ENCODE measurements at places on chromosomes 11 and 22. TPM values are rescaled to one million over a fixed set of nuclear protein-coding genes. Genes with fewer than 3 reads are reported as not detected.

Gene RASSF7
- 27.9 TPM for total RNA-seq

Gene MGAT3
- total RNA-seq, result 4.1 TPM

Gene OR5P2
- not detected for total RNA-seq

Gene IGLL1
- total RNA-seq, result not detected

Gene NAALADL1
- total RNA-seq, result 17.2 TPM

Gene LMF2
- total RNA-seq, result 64.2 TPM

Gene RASGRP2
- total RNA-seq, result 0.68 TPM

Gene C11orf42
- not detected for total RNA-seq

Gene APOBEC3A
- total RNA-seq, result not detected

Gene DERL3
- total RNA-seq, result under 0.01 TPM

Gene GPR83
- total RNA-seq, result not detected

Gene LRRN4CL
- 5.3 TPM for total RNA-seq

Gene NLRP10
- not detected for total RNA-seq

Gene OR4D9
- not detected for total RNA-seq

Gene OR10D3
- not detected for total RNA-seq

Gene MAP4K2
- total RNA-seq, result 17.6 TPM

Gene P2RX6
- total RNA-seq, result 4.1 TPM

Gene ZNF214
- 2.0 TPM for total RNA-seq

Gene CD3E
- not detected for total RNA-seq

Gene SSRP1
- 65.8 TPM for total RNA-seq

Gene TNNI2
- 0.94 TPM for total RNA-seq

Gene SYTL2
- total RNA-seq, result 2.6 TPM

Gene PSMA1
- 124 TPM for total RNA-seq

Gene OR52H1
- total RNA-seq, result not detected

Gene GP1BB
- 8.9 TPM for total RNA-seq

Gene OR11H1
- not detected for total RNA-seq

Gene ASCC2
- total RNA-seq, result 20.3 TPM

Gene BCL2L13
- total RNA-seq, result 40.1 TPM

Gene MS4A15
- total RNA-seq, result not detected

Gene GLYAT
- not detected for total RNA-seq

Gene FOLR3
- not detected for total RNA-seq

Gene MCHR1
- total RNA-seq, result not detected

Gene APOC3
- total RNA-seq, result not detected

Gene RFPL1
- total RNA-seq, result not detected

Gene PGA3
- not detected for total RNA-seq

Gene ZNF408
- 14.7 TPM for total RNA-seq

Gene KRTAP5-10
- not detected for total RNA-seq

Gene HEPHL1
- not detected for total RNA-seq

Gene GAL
- not detected for total RNA-seq

Gene UCP3
- total RNA-seq, result 0.47 TPM

Gene OR8A1
- not detected for total RNA-seq

Gene MIAT
- 0.17 TPM for total RNA-seq

Gene OR51E2
- total RNA-seq, result not detected

Gene TMPRSS13
- not detected for total RNA-seq

Gene SULT4A1
- 0.58 TPM for total RNA-seq

Gene TMEM80
- total RNA-seq, result 26.4 TPM

Gene PARVA
- 50.7 TPM for total RNA-seq

Measured in pericardium fibroblast (primary cell).